BJ (cell line): ENCODE measurements at places on chromosomes 11 and 22.
A peak's percentile ranks its signal among the peaks of the same experiment; 100 is the strongest.

- no peak for DNase-seq
Measured at GRCh38 chr11:130476200-130476921, 27.9 kb downstream of the ADAMTS15 start.

DNA sequence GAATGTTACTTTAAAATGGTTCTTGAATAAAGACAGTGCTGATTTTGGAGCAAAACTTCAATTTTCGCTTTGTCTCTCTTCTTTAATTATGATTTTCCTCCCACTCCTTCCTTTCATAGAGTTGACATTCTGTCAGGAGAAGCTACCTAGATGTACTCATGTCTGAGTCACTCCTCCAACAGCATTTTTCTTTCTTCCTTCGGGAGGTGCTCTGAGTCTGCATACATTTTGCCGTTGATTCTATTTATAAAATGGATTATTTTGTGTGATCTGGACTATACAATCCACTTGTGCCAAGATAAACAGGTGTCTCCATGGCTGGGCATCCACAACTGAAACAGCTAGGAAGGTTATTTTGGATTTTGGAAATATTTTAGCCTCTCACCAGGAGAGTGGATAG lies 588.3 kb upstream of the ANO5 start:
- DNase-seq, result no peak

GRCh38 chr22:41286639-41287091 lies 678 bp upstream of the RANGAP1 start:
- no peak for DNase-seq

DNA sequence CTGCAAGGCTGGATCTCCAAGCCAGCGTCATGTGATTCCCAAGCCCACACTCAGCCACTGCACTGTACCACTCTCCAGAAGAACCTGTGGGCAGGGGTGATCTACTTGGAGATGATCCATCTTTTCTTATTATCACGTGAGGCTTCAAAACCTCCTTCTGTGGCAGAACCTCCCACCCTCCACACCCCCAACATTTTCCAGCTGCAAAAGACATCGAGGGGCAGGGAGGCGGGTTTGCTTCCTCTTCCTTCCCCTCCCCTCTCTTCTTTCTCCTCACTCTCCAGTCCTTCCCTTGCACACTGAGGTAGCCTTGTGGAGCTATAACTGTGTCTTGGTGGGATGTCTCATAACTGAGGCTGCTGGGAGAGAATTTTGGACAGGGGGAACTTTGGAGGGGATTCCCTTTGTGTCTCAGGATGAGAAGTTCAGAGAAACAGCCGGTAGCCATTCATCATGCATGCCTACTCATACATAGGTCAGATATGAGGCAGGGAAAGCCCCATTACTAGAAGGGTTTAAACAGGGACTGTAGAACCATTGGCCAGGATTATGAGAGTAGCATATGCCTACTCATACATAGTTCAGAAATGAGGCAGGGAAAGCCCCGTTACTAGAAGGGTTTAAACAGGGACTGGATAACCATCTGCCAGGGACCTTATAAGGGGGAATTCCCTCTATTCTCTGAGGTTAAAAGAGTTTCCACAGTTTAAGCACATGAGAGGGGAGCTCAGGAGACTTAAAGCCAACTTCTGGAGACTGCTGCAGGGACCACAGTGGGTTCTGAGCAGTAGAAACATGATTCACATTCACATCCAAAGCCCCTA lies 420.7 kb upstream of the CADM1 start:
- DNase-seq, result no peak

DNA sequence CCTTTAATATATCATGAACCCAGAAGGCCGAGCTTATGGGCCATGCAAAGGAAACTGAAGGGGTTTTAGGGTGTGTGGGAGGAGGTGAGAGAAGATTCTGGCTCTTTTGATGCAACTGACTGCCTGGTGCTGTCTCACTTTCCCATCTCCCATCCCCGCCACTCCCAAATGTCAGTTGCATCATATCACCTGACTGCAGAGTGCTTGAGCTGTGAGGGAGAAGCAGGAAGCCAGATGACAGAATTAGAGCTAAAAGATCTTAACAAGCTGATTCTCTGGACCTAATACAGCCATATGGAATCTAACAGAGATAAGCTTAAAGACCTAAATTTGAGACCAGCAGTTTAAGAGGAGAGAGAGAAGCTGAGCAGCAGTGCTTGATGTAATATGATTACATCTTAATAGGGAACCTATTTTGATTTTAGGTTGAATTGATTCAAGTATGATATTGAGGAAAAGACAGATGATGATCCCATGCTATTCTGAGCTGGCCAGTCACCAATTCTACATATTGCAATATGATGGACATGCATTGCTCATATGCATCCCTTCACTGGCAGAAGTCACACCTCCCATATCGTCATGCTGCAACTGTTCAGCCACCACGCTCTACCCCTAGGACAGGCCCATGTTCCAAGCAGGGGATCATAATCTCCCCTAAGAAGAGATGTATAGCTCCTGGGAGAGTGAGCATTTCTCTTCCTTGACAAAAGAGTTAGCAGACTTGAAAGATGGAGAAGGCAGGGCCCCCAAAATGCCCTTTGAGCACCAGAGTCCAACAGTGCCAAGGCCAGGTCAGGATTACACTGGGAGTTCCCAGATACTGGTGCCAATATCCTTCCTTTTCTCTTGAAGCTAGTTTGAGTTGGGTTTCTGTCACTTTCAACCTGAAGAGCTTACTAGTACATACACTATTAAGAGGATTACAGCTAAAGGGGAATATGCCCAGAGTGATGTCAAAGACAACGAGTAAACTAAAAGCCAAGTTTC lies 44.9 kb downstream of the PLEKHA7 start:
- no peak for DNase-seq

DNA sequence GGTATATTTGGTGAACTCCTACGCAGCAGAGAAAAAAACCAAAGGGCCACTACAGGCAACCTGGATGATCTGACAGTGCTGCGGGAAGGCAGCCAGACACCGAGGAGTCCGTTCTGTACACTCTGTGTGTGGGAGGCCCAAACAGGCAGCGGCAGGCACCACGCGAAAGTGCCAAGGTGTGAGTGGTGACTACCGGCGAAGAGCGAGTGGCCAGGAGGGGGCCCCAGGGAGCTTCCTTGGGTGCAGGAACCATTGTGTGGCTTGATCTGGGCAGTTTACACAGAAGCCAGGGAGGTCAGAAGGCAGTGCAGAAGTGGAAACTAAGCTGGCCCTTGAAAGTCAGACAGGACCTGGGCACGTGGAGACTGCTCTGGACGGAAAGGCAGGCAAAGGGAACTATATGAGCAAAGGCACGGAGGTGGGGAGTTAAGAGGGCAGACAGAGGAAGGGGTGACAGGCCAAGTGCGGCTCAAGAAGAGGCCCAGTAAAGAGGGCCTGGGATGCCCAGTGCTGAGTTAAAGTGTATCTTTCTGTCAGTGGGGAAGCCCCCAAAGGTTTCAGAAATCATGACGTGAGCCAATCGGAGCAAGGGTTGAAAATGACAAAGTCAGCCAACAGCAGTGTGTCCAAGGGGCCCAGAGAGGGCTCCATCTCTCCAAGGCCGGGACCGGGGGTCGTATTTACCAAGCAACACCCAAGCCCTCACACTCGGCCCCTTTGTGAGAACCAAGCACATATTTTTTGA lies 10.6 kb downstream of the TMEM184B start:
- no peak for DNase-seq

DNA sequence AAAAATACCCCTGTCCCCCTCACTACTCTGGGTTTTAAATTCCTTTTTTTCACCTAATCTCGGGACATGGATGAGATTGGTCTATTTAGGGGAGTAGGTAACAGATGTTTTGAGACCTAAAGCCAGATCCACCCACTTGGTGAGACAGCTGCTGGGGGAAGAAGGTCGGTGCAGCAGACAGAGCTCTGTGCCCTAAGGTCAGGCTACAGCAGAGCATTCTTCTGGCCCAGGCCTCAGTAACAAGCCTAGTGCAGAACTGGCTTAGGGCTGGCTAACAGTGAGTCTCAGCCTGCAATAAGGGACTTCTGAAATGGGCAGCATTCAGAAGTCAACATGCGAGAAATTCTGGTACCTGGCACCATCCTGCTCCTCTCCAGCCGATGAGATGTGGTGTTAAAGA lies 444.9 kb upstream of the KIRREL3 start:
- DNase-seq, result no peak

GRCh38 chr11:45142241-45143055 lies 4.0 kb upstream of the PRDM11 start:
- DNase-seq, result no peak

GRCh38 chr11:125946712-125947418 lies 1.0 kb downstream of the VSIG10L2 start:
- no peak for DNase-seq

GRCh38 chr11:130916910-130917309 lies 631 bp upstream of the SNX19 start:
- no peak for DNase-seq

DNA sequence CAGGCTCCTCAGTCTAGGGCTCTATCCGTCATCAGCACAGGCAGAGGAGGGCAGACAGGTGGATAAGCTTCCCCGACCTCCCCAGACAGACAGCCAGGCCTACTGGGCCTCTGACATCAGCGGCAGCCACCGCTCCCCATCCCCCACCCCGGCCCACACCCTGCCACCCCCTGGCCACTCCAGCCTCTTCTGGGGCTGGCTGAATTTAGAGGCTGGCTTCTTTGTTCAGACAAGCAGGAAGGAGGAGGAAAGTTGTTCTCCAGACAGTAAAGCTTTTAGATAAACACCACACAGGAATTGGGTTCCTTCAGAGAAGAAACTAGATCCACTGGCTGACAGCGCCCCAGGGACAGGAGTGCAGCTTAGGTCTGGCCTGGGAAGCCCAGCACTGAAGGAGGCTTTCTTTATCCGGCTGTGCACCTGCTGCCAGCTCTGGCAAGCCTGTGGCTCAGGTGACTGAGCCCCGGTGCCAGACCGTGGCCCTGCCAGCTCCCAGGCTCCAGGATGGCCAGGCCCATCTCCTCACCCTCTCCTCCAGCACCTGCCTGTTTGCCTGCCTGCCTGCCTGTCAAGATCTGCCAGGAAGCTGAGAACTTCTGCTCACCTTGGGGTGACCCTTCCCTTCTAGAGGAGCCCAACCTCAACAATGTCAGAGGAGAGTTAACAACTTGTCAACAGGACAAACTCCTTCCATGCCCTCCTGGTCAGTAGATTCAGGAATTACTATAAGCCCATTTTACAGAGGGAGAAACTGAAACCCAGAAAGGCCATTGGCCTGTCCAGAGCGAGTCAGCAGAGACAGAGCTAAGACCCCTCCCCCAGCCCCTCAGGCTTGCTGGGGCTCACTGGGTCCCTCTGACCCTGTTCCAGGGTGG lies 44.0 kb upstream of the KLHL35 start:
- DNase-seq, result no peak

GRCh38 chr11:113831314-113831713 lies 44.1 kb downstream of the USP28 start:
- no peak for DNase-seq

DNA sequence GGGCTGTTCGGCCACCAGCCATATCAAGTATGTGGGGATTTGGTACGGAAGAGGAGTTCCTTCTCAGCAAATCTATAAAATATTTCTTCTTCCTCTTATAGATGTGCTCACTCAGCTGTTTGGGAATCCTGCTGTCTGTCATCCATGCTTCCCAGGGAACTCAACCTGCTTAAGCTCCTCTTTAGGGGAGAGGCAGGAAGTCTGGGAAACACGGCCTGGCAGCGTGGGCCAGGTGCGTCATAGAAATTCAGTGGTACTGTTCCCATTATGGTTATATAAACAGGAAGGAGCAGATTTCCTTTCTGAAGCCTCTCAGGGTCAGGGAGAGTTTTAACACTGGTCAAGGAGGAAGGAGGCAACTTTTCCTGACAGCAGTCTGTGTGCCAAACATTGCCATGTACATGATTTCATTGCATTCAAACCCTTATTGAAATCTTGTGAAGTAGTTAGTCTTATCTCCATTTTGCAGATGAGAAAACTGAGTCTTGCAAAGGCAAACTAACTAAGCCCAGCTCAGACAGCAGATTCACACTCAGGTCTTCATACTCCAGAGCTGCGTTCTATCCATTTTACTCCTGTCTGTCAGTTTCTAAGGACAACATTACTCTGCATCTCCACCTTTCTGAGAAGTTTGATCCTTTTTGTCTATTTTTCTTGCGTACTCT lies 35.4 kb upstream of the AMOTL1 start:
- DNase-seq, result peak; percentile 62

DNA sequence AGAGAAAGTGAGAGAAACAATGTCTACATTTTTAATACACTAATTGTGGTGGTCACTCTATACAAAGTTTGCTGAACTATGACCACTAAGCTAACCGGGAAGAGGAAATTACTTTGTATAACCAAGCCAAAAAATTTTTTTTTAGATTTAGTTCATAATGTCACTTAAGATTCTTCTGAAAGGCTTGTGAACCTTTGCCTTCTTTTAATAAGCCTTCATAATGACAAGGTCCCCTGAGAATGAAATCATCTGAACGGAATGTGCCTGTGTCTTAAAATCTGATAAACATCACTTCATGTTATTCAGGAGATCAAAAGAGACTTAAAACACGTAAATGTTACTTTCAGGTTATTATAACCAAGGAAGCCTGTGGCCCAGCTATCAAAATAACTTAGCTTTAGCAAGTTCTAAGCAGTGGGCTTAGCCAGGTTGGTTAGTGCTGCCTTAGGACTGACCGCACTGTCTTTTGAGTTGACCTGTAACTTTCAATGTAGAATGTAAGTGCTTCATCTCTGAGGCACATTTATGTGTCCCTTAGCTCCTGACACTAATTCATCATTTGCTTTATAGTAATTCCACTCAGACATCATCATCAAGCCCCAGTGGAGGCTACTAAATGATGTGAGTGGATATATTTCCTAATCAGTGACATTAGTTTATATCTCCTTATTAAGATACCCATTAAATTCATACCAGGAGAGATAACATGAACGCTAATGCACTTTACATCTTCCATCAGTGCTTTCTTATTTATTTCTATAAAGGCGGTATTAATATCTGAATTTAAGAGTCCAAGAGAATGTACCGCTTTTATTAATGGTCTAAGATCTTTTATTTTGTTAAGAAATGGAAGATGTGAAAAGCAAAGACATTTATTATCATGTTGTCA lies 122.5 kb downstream of the WNT11 start:
- no peak for DNase-seq

GRCh38 chr11:33195462-33196173 lies 34.3 kb upstream of the CSTF3 start:
- DNase-seq, result no peak

- DNase-seq, result no peak
Measured at GRCh38 chr11:120564573-120565311, 53.2 kb downstream of the GRIK4 start.

- no peak for DNase-seq
Measured at GRCh38 chr11:6607190-6607795, 3.7 kb downstream of the ILK start.

- DNase-seq, result no peak
Measured at GRCh38 chr22:44823396-44823795, 71.0 kb downstream of the ARHGAP8 start.
